CD4-positive, alpha-beta T cell treated with Interleukin-15 for 1 hour (primary cell): ENCODE measurements at places on chromosomes 7 and 10.

GRCh38 chr7:156475179-156475578 lies 165.4 kb upstream of the RNF32 start:
- no peak for DNase-seq

- no peak for DNase-seq
Observed at GRCh38 chr7:156773966-156774365, 119.0 kb downstream of the LMBR1 start.

DNA sequence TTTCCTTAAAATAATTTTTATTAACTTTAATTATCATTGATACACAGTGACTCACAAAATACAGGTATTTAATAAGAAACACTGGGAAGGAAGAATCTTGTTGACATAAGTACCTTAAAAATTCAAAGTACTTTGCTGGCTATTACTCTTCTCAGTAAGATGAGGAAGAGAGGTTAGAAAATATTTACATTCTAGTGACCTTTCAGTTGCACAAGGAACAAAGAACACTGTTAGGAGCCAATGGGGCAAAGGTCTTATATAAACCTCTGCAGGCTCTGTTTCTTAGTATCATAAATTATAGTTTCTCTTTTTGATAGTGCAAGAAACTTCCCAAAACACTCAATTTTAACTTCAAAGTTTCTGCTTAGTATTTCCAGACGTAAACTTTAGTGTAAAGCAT lies 4.8 kb upstream of the TAX1BP1 start:
- DNase-seq: no peak

GRCh38 chr7:125834421-125834820 lies 904.8 kb upstream of the POT1 start:
- DNase-seq: no peak

DNA sequence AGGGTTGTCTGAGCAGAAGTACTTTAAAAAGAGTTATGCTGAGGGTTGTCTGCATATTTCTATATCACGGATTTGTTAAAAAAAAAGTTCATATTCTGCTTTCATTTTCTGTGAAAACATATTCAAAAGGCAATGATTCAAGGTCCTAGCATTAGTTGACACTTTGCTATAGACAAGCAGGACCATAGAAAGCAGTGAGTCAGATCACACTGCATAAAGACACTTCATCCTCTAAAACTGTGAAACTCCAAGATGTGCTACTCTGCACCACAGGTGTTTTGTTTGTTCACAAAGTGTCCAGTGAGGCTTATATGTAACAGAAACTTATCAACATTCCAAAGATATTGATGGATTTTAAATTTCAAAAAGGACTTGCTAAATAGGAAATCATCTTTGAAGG lies 47.0 kb downstream of the SPAM1 start:
- no peak for DNase-seq
